ENCODE measurements at places on chromosomes 3 and 15. TPM values are rescaled to one million over a fixed set of nuclear protein-coding genes. Genes with fewer than 3 reads are reported as not detected.
A peak's percentile ranks its signal among the peaks of the same experiment; 100 is the strongest.

The PLAAT1 gene
- total RNA-seq = 0.66 TPM

The GOLGA6L2 gene
- not detected for total RNA-seq

The ARRDC4 gene
- 25.8 TPM for total RNA-seq

The LEKR1 gene
- 2.3 TPM for total RNA-seq

The RASGRP1 gene
- 1.3 TPM for total RNA-seq

The NT5DC2 gene
- total RNA-seq = 26.5 TPM

The CPEB1 gene
- 6.9 TPM for total RNA-seq

The LRRC31 gene
- total RNA-seq = not detected

The LRRIQ4 gene
- not detected for total RNA-seq

DNA sequence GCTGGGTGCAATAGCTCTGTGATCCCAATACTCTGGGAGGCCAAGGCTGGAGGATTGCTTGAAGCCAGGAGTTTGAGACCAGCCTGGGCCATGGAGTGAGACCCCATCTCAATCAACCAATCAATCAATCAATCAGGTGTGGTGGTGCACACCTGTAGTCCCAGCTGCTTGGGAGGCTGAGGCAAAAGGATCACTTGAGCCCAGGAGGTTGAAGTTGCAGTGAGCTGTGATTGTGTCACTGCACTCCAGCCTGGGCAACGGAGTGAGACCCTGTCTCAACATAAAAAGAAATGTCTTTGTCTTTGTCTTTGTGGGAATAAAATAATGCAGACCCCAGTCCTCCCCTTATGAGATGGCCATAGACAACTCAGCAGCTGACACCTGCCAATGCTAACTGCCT, 34.9 kb upstream of the TLE3 start:
- no peak for DNase-seq

DNA sequence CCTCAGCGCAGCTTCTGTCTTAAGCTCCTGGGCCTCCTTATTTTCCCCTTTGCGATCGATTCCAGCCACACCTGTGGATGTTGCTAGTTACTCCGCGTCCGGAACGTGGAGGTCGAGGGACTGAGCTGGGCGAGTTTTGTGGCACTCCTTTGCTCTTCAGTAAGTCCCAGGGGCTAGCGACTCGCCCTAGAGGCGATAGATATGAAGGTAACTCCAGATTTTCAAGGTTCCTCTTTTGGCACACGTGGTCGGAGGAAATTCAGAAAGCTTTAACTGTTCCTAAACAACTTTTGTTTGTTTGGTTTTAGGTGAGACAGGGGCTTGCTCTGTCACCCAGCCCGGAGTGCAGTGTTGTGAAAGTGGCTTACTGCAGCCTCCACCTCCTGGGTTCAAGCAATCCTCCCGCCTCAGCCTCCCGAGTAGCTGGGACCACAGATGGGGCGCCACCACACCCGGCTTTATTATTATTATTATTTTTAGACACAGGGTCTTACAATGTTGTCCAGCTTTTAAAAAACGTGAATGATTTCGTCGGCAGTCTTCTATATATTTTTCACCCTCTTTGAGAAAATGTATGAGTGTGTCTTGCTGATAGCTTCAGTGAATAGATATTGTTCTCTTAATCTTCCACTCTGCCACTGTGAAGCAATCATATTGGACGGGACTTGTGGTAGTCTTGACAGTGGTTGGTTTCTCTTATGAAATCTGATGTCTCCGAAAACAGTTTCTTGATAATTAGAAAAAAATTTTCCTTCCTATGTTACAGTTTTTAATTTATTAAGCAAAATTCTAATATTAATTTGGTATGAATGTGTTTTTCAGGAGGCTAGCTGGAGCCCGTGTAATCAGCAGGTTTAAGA, 785 bp downstream of the MFSD1 start:
- DNase-seq = no peak

- no peak for DNase-seq
Observed at GRCh38 chr15:48149858-48150257, 28.2 kb downstream of the MYEF2 start.

- DNase-seq = no peak
Observed at GRCh38 chr3:53633197-53633787, 138.9 kb downstream of the CACNA1D start.

- no peak for DNase-seq
Observed at GRCh38 chr15:57962887-57963286, 102.6 kb downstream of the ALDH1A2 start.

DNA sequence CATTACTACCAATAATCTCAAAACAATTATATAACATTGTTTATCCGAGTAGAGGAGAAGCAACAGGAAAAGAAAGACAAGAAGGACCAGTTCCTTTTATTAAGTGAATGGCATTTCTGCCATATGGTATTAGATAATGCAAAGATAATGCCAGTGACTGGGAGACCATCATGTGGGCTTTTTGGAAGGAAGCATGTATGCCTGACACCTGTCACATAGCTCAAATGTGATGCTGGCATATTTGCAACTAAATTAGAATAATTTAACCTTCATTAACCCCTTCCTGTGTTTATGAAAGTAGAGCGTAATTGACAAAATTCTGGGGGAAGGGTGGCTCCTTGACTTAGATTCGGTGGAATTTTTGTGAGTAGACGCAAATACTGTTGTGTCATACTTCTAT, 733.0 kb downstream of the TUSC7 start:
- no peak for DNase-seq

DNA sequence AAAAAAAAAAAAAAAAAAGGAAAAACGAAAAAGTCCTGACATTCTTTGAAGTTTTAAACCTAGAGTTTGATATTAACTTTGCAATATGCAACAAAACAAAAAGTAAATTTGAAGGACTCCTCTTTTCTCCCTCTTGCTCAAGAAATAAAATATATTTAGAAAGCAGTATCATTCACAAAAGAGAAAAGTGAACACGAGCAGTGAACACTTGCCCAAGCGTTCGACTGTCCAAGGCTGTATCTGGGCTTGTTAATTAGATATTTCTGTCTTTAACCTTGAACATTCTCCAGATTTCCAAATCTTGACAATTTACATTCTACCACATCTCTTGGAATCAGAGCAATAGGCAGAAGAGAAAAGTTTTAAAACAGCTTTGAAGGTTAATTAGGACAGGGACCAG, 357.7 kb downstream of the TIGIT start:
- no peak for DNase-seq

DNA sequence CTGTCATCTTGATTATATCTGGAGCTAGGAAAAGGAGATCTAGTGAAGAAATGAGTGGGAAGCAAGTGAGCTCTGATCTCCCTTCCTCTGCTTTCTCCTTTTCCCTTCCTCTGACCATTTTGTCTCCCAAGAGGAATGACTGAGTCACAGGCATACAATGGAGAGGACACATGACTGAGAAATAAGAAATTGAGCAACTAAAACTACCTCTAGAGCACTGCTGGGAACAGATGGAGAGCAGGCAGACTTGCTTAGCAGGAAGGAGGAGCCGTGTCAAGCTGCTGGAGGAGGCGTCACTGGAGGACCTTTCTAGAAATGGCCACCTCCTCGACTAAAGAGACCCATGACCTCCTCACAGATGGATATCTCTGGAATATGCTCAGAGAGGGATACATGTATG, 66.9 kb upstream of the MYO5C start:
- DNase-seq = no peak

- DNase-seq = no peak
Observed at GRCh38 chr15:74920456-74920855, 13.8 kb upstream of the FAM219B start.

- DNase-seq = no peak
Observed at GRCh38 chr15:36622197-36622795, 42.9 kb downstream of the CDIN1 start.

GRCh38 chr3:189404797-189405484, 226.2 kb upstream of the TP63 start:
- no peak for DNase-seq

GRCh38 chr15:88144921-88145653, 111.5 kb downstream of the NTRK3 start:
- no peak for DNase-seq

GRCh38 chr3:159761848-159762635, 226.6 kb upstream of the IL12A start:
- DNase-seq = no peak

- no peak for DNase-seq
Observed at GRCh38 chr3:52787672-52788625, 6.6 kb upstream of the ITIH3 start.

DNA sequence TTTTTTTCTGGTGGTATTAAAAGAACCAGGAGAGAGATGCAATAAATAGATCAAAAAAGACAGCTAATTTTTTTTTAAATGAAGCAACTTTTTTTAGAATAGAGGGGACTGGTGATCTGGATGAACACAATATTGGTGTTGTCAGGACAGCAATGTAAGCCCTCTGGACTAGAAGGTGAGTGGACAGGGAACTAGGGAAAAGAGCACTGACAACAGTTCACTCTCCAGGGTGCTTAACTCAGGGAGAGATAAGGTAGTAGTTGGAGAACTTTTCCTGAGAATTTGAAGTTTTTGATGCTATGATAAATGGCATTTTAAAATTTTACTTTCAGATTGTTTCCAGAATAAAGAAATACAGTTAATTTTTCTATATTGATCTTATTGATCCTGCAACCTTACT, 158.3 kb upstream of the STAC start:
- DNase-seq = no peak

GRCh38 chr3:108292905-108293328, 3.4 kb upstream of the HHLA2 start:
- no peak for DNase-seq

GRCh38 chr3:155334914-155335723, 41.6 kb upstream of the STRIT1 start:
- DNase-seq = no peak

DNA sequence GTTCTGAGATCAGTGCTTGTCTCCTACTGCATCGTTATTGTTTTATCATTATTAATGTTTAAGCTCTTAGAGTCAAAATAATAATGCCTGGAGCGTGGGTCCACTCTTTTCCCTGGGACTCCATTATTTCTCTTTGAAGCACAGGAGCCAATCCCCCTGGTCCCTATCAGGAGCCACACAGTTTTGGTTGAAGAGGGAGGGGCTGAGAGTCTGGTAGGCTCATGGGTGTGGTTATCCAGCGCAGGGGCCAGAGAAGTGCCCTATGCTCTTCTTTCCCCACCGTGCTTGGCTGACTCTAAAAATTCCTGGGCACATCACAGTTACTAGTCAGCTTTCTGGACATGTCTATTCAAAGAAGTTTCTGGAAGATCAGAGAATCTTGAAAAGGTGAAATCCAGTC, 121.5 kb downstream of the DNAJB8 start:
- DNase-seq = no peak

GRCh38 chr3:173841334-173841733, 443.8 kb downstream of the NLGN1 start:
- no peak for DNase-seq

DNA sequence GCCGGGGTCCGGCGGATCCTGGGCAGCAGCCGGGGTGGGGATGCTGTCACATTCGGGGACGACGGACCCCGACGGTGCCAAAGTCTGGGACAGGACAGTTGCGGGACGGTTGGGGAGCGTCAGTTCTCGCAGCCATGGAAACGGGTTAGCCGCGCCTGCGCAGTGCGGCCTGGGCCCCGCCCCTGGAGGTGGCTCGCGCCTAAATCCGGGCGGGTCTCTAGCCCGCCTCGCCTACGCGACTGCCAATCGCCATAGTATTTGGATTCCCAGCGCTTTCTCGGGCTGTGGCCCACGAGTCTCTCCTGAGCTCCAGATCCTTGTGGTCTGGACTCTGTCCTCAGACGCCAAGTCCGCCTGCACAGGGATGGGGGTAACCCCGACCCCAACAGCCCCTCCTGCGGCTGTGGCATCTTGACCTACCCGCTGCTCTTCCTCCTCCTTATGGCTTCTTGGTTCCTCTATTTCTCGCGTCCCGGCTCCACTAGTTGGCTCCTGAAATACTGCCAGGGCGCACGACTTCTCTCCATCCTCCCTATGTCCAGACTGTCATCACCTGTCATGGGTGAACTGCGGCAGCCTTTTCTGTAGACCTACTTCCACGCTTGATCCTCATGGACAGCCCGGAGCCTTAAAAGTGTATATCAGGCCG, at the start of gene ZMYND10:
Gene ZMYND10 (minus strand): TSS at position 147 of the 649 bp plus-strand sequence. CDS start 153 bp downstream, outside the sequence.
- peak; percentile 60 for DNase-seq

DNA sequence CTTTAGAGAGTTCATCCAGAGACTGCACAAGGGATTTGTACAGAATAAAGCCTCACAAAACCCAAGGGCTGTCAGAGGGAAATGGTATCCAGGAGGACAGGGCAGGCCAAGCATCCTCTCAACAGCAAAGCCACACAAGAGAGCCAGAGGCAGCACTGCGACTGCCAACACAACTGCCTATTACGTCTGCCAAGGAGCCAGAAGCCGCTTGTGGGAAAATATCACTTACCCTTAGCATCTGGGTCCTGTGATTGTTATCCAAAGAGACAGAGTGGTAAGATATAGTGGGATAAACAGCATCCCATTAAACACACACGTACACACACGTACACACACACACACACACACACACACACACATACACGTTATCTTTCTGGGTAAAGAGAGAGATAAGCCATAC, 618.3 kb upstream of the AGTR1 start:
- no peak for DNase-seq

DNA sequence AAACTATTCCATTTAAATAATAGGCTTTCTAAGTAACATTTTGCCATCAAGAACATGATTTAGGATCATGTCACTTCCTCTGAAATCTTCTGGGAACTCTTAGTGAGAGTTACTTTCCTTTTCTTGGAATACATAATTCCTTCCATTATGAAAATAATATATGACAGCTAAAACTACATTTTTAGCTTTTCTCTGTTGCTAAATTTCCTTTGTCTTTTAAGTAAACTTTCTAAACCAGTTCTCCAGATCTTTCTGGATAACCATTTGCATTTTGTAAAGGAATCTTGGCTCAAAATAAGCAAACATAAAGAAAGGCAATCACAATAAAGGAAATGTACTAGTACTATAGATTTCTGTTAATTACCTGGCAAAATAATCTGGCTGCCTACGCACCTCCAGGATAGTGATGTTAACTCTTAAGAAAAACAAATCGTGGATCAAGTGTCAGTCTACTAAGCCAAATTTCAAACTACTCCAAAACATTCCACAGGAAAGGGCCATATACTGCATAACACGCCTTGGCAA, 165.7 kb downstream of the ZNF385D start:
- DNase-seq = no peak

DNA sequence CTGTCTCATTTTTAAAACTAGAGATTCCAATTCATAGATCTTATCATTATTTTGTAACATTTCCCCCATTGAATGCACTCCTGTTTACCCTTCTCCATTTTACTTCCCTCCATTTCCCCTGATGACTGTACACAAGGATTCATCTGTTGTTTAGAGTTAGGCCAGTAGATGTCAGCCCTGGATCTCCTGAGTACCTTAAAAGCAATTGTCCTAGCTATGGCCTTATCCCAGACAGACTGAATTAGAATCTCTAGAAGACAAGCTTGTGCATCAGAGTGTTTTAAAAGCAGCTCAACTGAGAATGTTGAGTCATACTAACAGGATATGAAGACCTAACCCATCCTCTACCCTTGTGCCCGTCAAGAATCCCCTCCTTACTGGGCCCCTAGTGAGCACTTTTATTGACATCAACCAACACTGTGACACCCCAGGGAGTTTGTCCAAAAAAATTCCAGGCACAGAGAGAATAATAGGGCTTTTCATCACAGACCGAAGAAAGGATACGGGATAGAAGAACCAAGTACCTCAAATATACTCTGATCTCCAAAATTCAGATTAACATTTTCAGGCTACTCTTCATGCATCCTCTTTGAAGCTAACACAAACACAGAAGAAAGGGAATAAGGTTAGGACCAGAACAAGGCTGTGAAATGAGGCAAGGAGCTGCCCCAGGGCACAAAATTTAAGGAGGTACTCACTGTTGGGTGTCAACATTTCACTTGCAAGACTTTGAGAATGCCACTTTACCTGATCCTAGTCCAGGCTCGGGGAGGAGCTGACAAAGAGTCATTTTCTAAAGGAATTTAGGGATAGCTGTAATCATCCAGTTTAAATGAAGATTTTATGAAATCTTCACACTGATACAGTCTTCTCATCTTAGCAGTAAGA, 17.1 kb downstream of the ZBED2 start:
- DNase-seq = no peak

- no peak for DNase-seq
Observed at GRCh38 chr3:50585919-50586762, 16.8 kb downstream of the HEMK1 start.
